ENCODE measurements at places on chromosomes 2 and 18. TPM values are rescaled to one million over a fixed set of nuclear protein-coding genes. Genes with fewer than 3 reads are reported as not detected.

The ALPG gene
- not detected for total RNA-seq

The CD8B gene
- total RNA-seq = 3.5 TPM

The THSD7B gene
- 0.29 TPM for total RNA-seq

The LIPG gene
- total RNA-seq = 474 TPM

The SCN9A gene
- total RNA-seq = 6.2 TPM

The NEURL3 gene
- not detected for total RNA-seq

The UBXN4 gene
- total RNA-seq = 134 TPM

The PSTPIP2 gene
- total RNA-seq = 1.9 TPM

The CBLN2 gene
- not detected for total RNA-seq

The STK25 gene
- total RNA-seq = 364 TPM

The FBLN7 gene
- total RNA-seq = 33.6 TPM

The MC4R gene
- not detected for total RNA-seq

Data from thyroid gland (tissue), 4 donors.